ENCODE measurements at places on chromosomes 11 and 22.

GRCh38 chr11:15738931-15739330 lies 617.4 kb downstream of the SOX6 start:
- DNase-seq: no peak

DNA sequence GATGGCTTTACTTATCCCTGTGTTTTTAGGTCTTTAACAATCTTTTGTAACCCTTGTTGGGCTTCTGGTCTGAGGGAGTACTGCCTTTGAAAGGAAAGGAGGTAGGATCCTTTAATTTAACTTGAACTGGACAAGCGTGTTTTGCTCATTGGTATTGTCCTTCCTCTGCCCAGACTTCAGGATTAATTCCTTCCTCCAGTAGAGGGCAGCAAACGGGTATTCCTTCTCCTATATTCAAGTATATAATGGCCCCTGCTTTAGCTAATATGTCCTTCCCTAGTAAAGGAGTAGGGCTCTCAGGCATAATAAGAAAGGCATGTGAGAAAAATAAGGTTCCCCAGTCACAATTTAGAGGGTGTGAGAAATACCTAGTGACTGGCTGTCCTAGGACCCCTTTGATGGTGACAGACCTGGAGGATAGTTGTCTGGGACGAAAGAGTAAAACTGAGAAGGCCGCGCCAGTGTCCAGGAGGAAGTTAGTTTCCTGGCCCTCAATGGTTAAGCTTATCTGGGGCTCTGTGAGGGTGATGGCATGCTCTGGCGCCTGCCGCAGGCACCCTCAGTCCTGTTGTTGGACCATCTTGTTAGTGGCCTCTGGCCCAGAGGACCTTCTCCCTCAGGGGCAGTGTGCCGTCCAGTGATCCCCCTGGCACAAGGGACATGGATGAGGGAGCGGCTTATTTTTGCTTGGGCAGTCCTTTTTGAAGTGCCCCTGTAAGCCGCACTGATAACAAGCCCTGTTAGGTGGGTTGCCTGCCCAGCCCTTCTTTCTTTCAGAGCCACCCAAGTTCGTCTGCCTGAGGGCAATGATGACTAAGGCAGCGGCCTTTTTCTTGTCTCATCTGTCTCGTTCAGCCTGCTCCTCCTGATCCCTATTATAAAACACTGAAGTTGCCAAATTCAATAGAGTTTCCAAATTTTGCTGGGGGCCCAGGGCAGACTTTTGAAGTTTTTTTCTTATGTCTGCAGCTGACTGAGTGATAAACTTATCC lies 51.8 kb downstream of the C11orf71 start:
- DNase-seq: peak; percentile 51

GRCh38 chr22:17436981-17437412 lies 67.7 kb downstream of the CECR2 start:
- no peak for DNase-seq

GRCh38 chr22:22942511-22943329 lies 55.1 kb downstream of the IGLL5 start:
- peak; percentile 59 for DNase-seq

DNA sequence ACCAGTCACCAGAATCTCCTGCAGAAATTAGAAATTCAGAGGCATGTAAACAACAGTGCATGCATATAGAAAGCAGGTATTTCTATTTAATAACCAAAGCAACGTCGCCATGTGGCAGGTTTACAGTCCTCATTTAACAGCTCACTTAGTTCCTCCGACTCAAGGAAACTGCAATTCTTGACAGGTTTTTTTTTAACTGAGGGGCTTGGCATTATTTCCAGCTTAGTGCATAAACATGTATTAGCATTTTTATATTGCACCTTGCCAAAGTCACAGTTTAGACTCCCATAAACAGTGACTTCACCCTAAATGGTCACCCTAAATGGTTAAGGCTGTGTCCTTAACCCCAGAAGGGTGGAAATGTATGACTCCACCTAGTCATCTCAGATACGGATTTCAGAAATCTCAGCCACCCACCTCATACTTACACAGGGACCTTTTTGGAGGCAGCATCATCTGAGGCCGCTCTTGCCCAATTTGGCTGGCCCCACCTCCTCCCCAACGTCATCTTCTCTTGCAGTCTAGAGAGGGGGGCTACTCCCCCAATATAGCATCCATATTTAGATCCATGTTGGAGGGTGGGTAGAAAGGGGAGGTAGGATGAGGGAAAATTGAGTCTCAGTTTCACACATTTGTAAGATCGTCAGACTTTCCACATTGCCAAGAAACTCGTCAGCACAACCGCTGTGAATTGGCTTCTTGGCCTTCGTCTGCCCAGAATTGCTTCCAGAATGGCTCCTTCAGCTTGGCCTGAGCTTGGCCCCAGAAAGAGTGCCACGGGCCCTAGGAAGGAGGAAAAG lies 31.8 kb upstream of the SLC35C1 start:
- DNase-seq: no peak

GRCh38 chr11:15750535-15751308 lies 605.6 kb downstream of the SOX6 start:
- DNase-seq: no peak

DNA sequence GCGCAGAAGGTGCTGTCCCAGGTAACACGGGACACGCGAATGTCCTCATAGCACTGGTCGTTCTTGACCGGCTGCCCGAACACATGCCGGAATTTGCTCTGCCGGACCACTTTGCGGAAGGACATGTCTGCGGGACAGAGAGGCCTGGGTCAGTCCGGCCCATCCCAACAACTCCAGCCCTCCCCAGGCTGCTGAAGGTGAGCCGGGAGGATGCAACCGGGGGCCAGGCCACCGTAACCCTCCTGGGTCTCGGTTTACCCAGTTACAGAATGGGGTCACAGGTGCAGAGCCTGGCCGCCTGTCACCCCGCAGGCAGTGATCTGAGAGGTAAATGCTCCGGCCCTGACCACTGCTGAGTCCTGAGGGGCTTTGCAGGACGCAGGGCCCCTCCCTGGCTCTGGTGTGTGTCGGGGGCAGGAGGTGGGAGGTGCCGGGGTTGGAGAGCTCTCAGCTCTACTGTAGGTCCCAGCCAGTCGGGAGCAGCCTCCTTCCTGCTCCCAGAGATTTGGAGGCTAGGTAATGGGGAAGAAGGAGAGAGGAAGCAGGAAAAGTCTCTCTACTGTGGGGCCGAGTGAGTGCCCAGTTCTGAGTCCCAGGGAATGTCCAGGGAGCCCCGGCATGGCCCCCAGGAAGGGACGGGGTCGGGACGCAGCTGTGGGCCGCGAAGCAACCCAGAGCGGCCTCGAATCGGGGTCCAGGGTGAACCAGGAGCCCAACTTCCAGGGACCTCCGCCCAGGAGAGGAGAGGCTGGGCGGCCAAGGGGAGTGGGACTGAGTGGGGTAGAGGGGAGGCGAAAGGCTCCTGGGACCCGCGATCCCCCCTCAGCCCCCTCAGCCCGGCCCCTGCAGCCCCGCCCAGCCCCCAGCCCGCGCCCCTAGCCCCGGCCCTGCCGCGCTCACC lies 522 bp downstream of the CORO1B start:
- DNase-seq: no peak

GRCh38 chr22:30969532-30970355 lies 679 bp downstream of the TUG1 start:
- DNase-seq: no peak

- DNase-seq: no peak
These were observed 58.7 kb upstream of the FAM181B start for GRCh38 chr11:82792319-82792718.

DNA sequence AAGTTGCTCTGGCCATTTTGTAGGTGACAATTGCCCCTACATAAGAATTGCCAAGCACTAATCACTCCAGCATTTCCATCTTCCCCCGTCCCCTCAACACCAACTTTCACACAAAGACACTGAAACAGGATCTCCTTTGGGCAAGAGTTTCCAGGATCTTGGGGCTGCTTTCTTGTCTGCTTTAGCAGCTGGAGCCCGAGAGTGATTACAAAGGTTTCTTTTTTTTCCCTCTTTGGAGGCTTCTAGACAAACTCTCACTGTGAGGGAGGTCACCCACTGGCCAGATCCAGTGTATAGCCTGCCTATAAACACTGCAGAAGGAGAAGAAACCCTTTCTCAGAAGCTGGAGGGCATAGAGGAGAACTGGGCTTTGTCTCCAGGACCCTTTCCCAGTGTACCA lies 92.5 kb downstream of the APIP start:
- DNase-seq: no peak

DNA sequence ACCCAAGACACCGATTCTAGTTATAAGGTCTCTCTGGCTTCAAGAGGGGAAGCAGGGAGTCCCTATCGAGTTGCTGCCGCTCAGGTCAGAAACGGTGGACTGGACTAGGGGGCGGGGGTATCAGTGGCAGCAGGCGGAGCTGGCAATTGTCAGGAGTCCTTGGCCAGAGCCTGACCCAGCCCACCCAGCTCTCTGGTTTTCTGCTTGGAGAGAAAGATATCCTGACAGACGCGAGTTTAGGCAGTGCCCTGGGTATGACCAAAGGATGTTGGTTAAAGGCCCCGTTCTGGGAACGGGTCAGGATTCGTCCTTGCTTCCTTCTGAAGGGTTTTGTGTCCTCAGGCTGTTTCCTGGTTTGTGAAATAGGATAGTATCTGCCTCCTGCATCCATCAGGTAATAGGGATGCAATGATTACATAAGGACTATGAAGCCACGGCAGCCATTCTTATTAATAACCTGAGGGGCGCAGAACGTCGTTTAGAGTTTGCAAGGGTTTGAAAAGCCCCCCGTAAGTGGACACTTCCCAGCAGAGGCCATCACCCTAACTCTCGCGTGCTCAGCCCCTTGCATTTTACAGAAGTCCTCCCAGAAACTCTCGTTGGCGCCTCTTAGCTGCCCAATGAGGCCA lies 700 bp upstream of the DEPDC5 start:
- DNase-seq: no peak

GRCh38 chr11:14409891-14410290 lies 50.9 kb upstream of the RRAS2 start:
- no peak for DNase-seq

DNA sequence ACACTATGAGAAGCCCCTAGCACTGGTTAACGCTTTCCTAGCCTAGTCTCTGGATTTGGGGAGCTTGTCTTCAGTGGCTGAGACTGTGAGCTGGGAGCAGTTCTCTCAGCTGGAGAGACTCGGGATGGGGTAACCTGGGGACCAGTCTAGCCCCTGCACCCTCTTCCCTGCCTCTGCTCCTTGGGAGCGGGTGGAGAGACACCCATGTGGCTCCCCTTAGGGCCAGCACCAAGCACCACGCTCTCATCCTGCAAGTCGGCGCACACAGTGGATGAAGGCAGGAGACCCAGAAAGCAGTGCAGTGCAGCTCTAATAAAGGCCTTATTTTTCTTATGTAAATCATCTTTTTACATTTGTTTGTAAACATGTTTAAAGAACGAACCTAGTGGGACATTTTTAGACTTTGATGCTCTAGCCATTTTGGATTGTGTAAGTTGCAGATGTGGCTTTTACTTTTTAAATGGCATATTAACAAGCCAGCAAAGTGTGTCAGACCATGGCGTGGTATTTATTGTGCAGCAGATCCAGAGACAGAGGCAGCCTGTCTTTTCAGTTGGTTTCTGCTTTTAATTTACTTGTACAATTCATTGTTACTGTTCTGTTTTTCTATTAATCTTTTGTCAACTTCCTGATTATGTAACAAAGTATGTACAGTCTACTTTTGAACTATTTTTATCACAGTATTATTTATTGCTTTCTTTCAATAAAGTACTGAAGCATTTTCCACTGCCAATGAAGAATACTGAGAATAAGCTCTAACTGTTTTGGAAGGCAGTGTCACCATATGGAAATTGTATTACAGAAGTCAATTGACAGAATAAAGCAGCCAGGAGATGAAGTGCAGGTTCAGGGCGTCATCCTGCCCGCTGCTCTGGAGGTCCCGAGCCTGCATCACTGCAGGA lies 14.4 kb upstream of the CTTN start:
- DNase-seq: no peak

DNA sequence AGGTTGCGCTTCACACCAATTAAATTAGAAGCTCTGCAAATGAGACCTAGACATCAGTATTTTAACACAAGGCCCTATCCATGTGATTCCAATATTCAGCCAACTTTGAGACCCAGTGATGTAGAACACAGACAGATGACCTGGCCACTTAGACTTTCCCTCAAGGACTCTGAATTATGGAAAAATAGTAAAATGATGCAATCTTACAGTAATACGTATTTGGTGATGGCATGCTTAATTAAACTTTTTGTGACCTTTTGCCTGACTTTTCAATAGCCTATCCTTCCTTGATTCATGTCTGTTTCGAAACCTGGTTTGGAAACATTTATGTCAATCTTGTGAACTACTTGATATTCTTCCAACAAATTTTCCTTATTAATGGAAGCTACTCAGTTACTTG lies 521.2 kb downstream of the KCNA4 start:
- DNase-seq: no peak

GRCh38 chr11:68329978-68330699 lies 17.7 kb downstream of the LRP5 start:
- DNase-seq: no peak

GRCh38 chr11:36774603-36775002 lies 176.6 kb upstream of the RAG2 start:
- no peak for DNase-seq

DNA sequence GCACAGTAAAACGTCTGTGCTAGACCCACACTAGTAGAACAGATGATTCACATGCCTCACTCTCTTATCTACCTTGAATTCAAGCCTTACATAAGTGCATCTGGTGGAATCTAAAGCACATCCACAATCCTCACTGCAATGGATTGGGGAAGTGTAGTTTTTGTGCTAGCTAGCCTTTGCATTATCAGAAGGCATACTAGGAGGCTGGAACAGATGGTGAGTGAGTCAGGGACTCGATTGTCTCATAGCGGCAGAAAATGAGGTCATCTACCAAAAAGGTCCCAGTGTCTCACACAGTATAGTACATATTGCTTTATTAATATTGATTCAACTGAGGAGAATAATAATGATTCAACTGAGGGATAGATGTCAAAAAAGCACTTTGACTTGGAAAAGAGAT lies 9.3 kb downstream of the MSANTD4 start:
- no peak for DNase-seq
